ENCODE measurements at places on chromosomes 16 and 17. TPM values are rescaled to one million over a fixed set of nuclear protein-coding genes. Genes with fewer than 3 reads are reported as not detected.

DNA sequence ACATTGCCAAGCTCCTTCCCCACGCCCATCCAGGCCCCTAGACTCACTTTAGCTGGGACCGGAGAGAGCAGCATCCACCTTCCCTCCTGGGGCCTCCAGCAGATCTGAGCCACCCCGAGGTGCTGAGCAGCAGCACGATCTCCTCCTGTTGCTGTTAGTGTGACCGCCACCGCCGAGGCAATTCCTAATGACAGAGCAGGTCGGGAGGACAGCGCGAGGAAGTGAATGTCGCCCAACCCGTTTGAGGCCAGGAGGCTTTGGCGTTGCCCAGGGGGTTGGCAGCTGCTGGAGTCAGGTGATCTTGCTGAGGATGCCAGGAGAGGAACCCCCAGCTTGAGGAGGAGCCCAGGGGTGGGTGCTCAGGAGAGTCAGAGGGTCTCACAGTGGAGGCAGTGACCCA is at the start of gene RNF222:
Gene RNF222 (minus strand): TSS at position 192 of the 400 bp plus-strand sequence. CDS start 4,366 bp downstream, outside the sequence.
- DNase-seq: no peak

- DNase-seq: no peak
These were observed 11.0 kb downstream of the ADORA2B start for GRCh38 chr17:15955793-15956541.

GRCh38 chr16:1375298-1375640 is 23.5 kb downstream of the GNPTG start:
- no peak for DNase-seq

DNA sequence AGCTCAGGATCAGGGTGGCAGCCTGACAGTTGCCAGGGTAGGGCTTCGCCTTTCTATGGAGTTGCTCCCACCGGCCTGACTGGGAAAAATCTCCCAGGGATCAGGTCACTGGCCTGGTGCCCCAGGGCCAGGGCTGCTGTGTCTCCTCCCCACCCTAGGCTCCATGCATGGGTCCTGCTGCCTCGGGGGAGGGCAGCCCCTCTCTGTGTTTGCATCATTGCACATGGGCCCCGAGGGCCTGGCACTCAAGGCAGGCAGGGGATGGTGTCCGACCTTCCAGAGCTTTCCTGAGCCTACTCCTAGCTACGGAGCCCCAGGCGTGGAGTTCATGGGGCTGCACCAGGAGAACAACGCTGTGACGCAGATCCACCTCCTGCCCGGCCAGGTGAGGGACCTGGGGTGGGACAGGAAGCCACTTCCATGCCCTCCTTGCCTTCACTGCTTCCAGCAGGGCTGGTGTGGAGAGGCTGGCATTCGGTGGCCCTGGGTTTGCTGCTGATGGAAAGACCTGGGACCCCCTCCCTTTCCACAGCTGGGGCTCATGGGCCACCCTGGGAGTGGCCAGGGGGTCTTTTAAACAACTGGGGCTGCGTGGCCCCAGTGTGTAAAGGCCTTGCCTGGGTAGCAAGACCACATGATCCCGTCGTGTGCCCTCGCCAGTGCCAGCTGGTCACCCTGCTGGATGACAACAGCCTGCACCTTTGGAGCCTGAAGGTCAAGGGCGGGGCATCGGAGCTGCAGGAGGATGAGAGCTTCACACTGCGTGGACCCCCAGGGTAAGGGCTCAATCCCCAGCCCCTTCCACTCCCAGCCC is 29.5 kb upstream of the MYO15B start:
- DNase-seq: no peak

DNA sequence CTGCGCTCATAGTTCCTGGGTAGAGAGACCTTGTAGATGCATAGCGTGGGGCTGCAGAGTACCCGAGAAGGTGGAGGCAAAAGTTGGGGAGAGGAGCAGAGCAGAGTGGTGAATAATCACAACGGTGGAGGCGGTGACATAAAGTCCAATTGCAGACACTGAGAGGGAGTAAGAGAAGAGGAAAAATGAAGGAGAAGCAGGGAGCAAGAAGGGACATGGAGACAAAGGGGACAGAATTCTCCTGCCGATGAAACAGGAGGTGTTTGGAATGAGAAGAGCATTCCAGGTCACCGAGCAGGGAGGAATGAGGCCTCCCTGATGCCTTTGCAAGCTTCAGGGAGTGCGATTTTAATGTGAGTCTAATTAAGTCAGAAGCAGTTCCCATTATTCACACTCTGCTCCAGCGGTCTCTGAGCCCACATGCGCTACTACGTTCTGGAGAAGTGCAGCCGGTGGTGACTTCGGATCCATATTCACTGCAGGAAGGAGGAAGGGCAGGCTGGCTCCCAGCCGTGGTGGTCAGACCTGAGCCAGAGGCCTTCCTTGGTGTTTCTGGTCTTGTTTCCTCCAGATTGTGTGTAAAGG is 108.0 kb upstream of the DNAH9 start:
- no peak for DNase-seq

DNA sequence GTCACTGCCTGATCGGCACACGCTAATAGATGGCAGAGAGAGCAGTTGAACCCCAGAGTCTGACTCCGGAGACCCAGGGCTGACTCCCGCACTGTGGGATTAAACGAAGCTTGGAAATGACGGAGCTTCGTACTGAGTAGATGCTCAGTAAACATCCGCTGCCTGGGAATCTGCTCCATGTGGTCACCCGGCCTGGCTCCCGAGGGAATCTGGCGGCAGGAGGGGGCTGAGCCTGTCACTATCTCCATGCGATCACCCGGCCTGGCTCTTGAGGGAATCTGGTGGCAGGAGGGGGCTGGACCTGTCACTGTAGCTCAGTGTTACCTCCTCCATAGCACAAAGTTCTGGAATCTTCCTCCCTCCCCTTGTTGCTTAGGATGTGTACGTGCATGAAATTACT is 139.7 kb upstream of the CIBAR2 start:
- DNase-seq: no peak

GRCh38 chr16:56995136-56995805 is 5.9 kb downstream of the NLRC5 start:
- no peak for DNase-seq

DNA sequence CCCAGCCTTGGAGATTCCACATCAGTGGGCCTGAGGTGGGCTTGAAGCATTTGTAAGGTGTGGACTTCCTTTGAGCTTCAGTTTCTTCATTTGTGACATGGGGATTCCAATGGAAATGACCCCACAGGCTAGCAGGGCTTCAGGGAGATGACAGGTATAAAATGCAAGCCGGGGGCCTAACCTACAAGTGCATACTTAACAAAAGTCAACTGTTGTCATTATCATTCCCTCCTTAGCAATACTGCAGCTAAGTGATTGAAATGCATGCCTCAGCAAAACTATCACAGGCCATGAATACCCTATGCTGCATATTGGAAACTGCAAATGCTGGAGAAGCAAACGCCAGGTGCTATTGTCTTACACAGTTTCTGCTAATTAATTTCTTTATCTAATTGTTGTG is 19.8 kb downstream of the CCL4 start:
- DNase-seq: no peak

GRCh38 chr17:1830288-1830687 is 483 bp downstream of the RPA1 start:
- DNase-seq: peak; percentile 31

DNA sequence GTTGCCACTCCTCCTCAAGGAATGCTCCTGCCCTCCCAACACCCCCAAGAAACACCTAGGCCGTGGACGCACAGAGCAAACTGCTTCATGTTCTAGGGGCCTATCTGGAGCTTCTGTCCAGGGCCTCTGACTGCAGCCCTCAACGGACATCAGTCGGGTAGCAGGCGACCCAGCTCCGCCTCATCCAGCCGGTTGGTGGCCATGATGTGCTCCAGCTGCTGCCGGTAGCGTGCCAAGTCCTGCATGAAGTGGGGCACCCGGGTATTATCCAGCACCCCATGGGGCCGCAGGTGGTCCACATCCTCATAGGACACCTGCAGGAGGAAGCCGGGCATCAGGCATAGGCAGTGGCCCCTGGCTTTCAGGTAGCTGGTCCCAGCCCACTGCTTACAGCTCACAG is 6.3 kb downstream of the NOL3 start:
- DNase-seq: no peak

GRCh38 chr16:2769675-2770056 is 7.4 kb downstream of the ELOB start:
- DNase-seq: no peak

GRCh38 chr17:55121268-55121667 is 143.5 kb upstream of the HLF start:
- DNase-seq: peak; percentile 14

GRCh38 chr17:4541328-4542002 is 13.7 kb downstream of the MYBBP1A start:
- no peak for DNase-seq

DNA sequence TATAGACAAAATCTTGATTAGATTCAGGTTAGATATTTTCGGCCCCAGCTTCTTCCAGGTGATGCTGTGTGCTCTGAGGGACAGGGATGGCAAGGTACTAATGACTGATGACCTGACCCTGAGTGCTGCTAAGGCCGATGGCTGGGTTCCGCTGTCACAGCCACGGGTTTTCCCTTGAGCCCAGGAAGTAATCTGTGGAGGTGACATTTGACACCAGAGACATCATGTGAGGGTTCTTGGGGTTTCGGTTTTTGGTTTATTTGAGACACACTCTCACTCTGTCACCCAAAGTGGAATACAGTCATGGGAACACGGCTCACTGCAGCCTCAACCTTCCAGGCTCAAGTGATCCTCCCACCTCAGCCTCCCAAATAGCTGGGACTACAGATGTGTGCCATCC is 9.8 kb downstream of the OTOP3 start:
- DNase-seq: no peak

DNA sequence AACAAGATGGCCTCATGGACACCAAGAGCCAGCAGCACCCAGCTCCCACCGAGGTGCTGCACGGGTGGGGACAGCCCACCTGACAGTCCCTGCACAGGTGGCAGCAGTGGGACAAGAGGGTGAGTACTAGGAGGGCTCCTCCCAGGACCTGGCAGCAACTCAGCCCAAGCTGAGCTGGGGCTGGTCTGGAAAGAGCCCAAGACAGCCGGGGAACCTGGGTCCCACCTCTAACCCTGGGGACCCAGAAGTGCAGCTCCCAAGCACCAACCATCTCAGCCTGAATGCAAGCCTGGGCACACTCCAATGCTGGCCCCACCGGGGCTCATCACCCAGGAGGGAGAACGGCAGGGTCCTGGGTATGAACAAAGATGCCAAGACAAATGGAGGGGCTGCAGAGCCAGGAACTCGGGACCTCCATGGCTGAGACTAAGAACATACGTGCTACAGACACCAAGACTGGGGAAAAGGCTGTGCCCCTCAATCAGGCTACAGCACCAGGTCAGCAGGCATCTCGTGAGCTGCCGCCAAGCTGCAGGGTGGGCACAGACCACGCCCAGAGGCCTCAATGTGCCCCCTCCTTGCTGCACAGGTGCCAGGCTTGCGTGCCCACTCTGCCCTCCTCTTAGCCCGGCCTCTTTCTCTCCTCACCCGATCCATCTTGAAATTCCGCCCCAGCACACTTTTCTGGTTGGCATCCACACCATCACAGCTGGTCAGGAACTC is 37.5 kb upstream of the GSG1L start:
- DNase-seq: no peak

- DNase-seq: no peak
These were observed 22.6 kb downstream of the COX4I1 start for GRCh38 chr16:85822145-85822544.

- DNase-seq: peak; percentile 60
These were observed 33.9 kb downstream of the CMTM4 start for GRCh38 chr16:66662445-66663194.

DNA sequence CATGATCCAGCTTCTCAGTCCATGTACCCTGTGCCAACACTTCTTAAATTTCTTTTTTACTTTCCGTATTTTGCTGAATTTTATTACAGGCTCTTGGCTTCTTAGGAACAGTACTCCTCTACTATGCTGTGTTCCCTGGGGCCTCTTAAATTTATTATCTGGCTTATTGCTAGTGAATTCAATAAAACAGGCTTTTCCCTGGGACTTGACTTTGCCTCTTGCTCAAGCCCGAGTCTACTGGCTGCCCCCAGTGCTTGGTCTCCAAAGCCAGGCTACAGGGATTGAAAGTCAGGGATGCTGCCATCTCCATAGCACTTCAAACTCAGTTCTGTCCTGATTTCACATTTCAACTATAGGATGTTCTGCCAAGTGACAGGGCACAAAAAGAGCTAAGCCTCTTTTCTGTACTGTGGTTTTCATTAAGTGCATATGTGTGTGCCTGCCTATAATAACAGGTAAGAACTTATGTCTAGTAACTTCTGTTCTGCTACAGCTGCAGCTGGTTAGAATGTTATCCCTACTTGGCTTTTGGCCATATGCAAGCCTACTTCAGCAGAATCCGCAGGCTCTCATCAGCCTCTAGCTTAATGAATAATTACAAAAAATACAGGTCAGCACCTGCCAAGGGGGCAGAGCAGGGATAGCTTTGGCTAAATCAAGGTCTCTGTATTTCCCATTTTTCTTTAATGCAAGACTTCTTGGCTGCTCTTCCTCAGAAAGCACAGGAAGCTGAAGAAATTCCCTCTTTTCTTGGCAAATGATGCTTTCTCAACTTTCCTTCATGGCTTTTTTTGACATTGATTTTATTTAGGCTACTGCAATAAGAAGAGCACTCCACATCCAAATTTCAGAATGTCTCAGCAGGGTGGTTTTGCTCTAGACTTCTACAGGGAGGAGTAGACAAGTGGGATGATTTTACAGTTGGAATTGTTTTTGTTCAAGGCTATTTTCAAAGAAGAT is 8.2 kb downstream of the FAM20A start:
- no peak for DNase-seq

DNA sequence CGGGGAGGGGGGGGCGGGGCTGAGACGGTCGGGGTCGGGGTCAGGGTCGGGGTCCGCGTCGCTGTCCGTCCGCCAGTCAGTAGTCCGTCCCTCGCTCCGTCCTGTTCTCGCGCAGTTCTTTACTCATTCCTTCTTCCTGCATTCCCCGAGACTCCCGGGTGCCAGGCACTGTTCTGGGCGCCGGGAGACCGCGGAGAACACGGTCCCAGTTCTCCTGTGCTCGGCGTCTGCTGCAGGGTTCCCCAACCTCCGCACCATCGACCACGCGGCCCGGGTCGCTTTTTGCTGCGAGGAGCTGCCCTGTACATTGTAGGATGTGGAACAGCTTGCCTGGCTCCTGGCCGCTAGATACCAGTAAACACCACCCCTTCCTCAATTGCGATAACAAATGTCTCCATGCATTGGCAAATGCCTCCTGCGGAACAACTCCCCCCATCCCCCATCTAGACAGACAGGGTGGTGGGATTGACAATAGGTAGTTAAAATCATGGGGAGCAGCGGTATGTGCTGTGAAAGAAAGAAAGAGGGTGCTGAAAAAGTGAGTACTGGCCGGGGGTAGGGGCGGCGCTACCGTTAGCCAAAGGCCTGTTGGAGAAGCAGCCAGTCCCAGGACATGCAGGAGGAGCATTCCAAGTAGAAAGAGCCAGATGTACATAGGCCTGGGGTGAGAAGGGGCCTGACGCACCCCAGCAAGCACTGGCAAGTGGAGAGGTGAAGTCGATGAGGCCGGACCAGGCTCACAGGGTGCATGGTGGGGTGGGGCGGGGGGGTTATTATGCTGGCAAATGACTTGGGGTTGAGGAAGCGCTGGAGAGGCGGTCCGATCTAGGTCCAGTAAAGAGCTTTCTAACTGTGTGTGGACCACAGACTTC is 631 bp downstream of the TRAF7 start:
- DNase-seq: peak; percentile 38

- no peak for DNase-seq
These were observed 144.7 kb upstream of the HS3ST3A1 start for GRCh38 chr17:13746404-13746803.

Gene PRSS33
- not detected for total RNA-seq

Gene GH2
- total RNA-seq: not detected

Gene JPT2
- total RNA-seq: 284 TPM

Gene KRTAP4-4
- not detected for total RNA-seq

Gene OR2C1
- total RNA-seq: not detected

Gene RDM1
- 1.6 TPM for total RNA-seq

Gene SLC9A5
- 0.60 TPM for total RNA-seq

Gene CMTM2
- not detected for total RNA-seq

Gene PLA2G10
- not detected for total RNA-seq

Data from renal cortical epithelial cell (primary cell).